Activated T-helper 9 cell treated with anti-CD3 and anti-CD28 coated beads, Interleukin-2, amount 50 U/mL, for 16 hours (primary cell): ENCODE measurements at places on chromosomes 7 and 10.

GRCh38 chr7:6163402-6163801, 109.0 kb downstream of the CYTH3 start:
- no peak for DNase-seq

DNA sequence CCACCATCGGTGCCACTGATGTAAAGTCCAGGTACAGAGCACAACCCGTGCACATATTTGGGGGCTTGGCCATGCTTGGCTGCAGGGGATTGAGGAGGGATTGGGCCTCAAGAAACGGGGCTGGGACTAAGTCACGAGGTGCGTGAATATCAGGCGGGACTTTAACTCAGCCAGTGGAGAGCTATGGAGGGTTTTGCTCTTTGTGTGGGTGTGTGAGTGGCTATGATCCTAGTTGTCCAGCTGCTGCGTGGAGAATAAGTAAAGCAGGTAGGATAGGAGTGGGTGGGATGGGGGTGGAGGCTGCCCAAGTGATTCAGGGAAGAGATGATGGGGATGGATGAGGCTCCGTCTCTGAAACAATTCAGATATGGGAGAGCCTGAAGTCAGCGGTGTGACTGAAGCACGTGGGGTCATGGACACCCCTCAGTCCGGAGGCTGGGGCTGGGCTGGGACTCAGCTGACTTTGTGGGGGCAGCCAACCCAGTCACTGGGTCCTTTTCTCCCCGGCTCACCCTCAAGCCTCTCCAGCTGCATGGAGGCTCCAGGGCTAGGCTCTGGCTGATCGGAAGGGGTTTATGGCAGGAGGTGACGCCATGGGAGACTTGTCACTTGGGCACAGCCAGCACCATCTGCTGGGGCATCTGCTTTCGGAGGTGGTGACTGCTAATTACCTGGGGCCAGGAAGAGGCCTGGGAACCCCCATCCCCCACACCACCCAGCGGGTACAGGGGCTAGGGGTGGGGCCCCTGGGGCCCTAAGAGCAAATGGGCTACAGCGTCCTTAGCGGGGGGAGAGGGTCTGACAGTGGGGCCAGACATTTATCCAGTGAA, 1.7 kb upstream of the LFNG start:
- no peak for DNase-seq

- DNase-seq, result no peak
These were observed 5.0 kb downstream of the ALDH18A1 start for GRCh38 chr10:95651346-95652060.

- no peak for DNase-seq
These were observed 3.4 kb downstream of the GFRA1 start for GRCh38 chr10:116269619-116270018.

DNA sequence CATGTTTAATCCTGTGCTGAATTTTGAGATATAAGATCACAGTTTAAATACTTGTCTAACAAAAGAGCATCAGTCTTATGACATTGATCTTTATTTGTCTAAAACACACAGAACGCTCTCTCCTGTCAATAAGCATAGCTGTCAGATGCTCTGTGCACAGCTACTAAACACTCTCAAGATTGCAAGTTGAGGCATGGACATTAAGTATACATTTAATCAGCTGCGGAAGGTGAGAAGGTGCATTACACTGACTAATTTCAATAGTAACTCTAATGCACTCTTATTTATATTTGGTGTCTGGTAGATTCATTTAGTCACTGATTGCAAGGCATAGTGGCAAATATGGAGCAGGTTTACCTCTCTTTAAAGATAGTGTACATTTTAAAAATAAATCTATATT, 580.3 kb upstream of the NRP1 start:
- DNase-seq, result no peak

DNA sequence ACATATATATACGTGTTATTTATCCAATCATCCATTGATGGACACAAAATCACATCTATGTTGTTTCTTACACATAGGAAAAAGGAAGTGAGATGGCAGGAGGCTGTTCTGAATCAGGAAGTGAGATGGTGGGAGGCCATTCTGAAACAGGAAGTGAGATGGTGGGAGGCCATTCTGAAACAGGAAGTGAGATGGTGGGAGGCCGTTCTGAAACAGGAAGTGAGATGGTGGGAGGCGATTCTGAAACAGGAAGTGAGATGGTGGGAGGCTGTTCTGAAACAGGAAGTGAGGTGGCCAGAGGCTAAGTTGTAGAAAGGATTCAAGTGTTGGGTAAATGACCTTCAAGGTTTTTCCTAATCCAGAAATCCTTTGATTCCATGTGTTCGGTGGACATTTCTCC, 921.5 kb downstream of the TYW1 start:
- no peak for DNase-seq
